Fibroblast of lung (primary cell): ENCODE measurements at places on chromosomes 3 and 15. TPM values are rescaled to one million over a fixed set of nuclear protein-coding genes. Genes with fewer than 3 reads are reported as not detected.

GRCh38 chr3:32457971-32458471 is 44.6 kb downstream of the CMTM6 start:
- no peak overlapping the region for H3K27ac ChIP-seq
- H3K4me1 ChIP-seq, result no peaks in the 10 kb centered on the region
- no peak overlapping the region for H3K4me3 ChIP-seq
- no peaks in the 10 kb centered on the region for H3K36me3 ChIP-seq
- no peak for DNase-seq
- H3K27me3 ChIP-seq, result no peaks in the 10 kb centered on the region

- peak; percentile 76 for DNase-seq
- no peaks in the 10 kb centered on the region for H3K27me3 ChIP-seq
- no peak overlapping the region for H3K27ac ChIP-seq
- no peak overlapping the region for H3K4me3 ChIP-seq
Observed at GRCh38 chr3:141482245-141482922, 4.4 kb upstream of the RASA2 start.

DNA sequence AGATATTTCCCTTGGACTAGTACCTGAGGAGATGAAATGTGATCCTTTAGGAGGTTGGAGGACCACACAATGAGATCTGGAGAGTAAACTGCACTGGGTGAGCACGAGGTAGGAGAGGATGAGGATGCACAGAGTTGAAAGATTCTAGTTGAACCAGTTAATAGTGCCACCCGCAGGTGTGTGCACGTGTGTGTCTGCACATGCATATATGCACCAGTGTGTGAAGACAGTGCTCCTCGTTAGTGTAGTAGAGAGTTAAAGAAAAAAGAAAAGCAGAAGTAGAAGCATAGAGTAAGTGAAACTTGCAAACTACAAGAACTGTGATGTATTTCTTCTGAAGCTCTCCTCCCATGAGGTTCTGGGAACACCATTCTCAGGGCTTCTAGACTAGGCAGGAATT is 8.4 kb downstream of the MED12L start:
- no peaks in the 10 kb centered on the region for H3K4me1 ChIP-seq
- H3K27ac ChIP-seq, result no peak overlapping the region
- no peaks in the 10 kb centered on the region for H3K27me3 ChIP-seq
- no peak overlapping the region for H3K4me3 ChIP-seq
- no peaks in the 10 kb centered on the region for H3K36me3 ChIP-seq

- H3K27ac ChIP-seq, result peak overlapping the region; percentile 49
- no peaks in the 10 kb centered on the region for H3K36me3 ChIP-seq
- no peak overlapping the region for H3K4me3 ChIP-seq
- no peaks in the 10 kb centered on the region for H3K27me3 ChIP-seq
- DNase-seq, result peak; percentile 99
Observed at GRCh38 chr3:188796122-188796631, 375.6 kb upstream of the TPRG1 start.

GRCh38 chr3:135490219-135490915 is 475.2 kb upstream of the PPP2R3A start:
- DNase-seq, result no peak
- H3K4me1 ChIP-seq, result no peaks in the 10 kb centered on the region
- H3K36me3 ChIP-seq, result no peaks in the 10 kb centered on the region
- H3K27me3 ChIP-seq, result no peaks in the 10 kb centered on the region

- DNase-seq, result peak; percentile 85
- no peaks in the 10 kb centered on the region for H3K4me1 ChIP-seq
- no peaks in the 10 kb centered on the region for H3K36me3 ChIP-seq
- no peaks in the 10 kb centered on the region for H3K27me3 ChIP-seq
Observed at GRCh38 chr3:143121241-143122088, 1.9 kb downstream of the CHST2 start.

DNA sequence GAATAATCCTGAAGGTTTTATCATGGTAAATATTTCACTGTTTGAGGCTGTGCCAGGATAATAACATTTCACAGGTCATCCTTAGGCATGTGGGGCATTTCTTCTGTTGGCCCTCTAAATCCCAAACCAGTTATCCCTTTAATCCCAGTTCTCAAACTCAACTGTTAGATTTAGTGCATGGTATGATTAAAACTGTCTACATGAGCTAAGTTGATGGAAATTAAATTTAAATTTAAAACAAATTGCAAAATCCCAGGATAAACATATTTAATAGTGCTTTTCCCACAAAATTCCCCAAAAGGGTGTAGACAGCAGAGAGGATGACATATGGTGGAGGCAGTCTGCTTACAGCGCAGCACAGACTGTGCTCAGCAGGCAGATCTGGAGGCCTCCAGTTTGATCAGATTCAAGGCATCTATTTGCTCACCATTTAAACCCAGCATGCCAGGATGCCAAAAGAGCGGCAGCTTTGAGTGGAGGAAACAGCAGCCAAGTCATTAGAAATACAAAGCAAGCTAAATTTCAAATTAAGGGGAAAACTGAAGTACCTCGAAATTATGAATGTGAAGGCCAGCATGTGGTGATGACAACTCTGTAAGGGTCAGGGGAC is 325.8 kb downstream of the KCNH8 start:
- H3K36me3 ChIP-seq, result no peaks in the 10 kb centered on the region
- H3K27ac ChIP-seq, result no peak overlapping the region
- H3K4me1 ChIP-seq, result no peaks in the 10 kb centered on the region

DNA sequence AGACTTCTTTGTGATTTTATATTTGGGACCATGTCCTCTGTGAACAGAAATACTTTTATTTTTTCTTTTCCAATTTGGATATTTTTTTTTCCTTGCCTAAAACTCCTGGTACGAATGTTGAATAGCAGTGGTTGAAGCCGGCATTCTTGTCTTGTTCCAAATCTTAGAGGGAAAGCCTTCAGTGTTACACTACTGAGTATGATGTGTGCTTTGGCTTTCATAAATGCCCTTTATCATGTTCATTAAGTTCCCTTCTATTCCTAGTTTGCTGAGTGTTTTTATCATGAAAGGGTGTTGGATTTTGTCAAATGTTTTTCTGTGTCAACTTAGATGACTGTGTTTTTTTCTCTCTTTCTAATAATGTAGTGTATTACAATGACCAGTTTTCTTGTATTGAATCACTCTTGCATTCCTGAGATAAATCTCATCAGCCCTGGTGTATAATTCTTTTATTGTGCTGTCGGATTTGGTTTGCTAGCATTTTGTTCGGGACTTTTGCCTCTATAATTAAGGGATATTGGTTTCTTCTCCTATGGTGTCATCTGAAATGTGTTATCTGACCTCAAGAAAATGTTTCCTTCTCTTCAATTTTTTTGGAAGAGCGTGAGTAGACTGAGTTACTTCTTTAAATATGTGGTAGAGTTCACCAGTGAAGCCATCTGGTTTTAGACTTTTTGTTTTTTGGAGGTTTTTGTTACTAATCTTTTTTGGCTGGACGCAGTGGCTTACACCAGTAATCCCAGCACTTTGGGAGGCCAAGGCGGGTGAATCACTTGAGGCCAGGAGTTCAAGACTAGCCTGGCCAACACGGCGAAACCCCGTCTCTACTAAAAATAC is 33.3 kb downstream of the MAP1A start:
- H3K4me1 ChIP-seq, result no peaks in the 10 kb centered on the region
- no peak for DNase-seq
- no peaks in the 10 kb centered on the region for H3K36me3 ChIP-seq
- no peaks in the 10 kb centered on the region for H3K27me3 ChIP-seq
- no peak overlapping the region for H3K4me3 ChIP-seq

DNA sequence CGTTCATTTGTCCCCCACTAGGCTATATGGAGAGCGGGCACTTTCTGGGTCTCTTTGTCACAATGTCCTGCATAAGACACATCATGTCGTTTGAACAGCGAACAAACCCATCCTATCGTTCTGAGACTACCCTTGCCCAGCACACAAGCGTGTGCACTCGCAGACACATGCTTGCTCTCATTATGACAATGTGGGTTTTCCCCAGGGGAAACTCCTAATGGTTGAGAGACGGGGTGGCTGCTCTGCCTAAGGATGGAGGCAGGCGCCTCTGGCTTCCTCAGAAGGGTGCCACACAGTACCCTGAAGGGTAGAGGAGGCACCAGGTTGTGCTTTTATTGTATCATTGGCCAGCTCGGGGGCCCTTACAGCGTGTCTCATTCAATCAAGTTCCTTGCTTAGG is 51.0 kb upstream of the MYZAP start:
- H3K4me3 ChIP-seq, result no peak overlapping the region
- H3K27ac ChIP-seq, result no peak overlapping the region
- no peaks in the 10 kb centered on the region for H3K4me1 ChIP-seq
- peaks cover 4% of the 10 kb centered on the region for H3K27me3 ChIP-seq
- H3K36me3 ChIP-seq, result no peaks in the 10 kb centered on the region

DNA sequence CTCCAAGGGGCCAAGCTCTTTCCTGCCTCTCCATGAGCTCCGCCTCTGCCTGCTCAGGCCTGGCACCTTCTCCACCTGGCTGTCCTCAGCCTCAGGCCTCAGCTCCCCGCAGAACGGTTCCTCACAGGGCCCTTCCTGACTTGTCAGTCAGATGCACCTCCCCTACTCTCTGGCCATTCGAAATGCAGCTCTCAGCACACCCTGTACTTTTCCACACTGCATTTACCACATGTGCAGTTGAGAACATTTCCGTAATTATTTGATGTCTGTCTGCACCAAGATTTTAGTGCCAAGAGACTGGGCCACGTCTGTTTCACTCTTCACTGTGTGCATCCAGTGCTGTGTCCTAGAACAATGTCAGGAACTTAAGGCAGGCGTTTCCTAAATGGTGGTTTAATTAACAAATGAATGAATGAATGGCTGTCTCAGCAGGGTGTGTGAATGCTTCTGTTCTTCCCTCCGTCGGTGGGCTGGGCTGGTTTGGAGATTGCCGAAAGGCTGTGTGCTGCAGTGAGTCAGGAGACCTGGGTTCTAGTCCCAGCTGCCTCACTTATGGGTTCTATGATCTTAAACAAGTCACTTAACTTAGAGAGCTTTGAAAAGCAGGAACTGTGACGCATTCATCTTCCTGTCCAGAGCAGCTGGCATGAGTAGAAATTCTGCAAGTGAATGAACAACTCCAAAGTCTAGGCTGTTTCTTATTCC is 5.4 kb downstream of the MUC4 start:
- peaks cover 19% of the 10 kb centered on the region for H3K27me3 ChIP-seq
- no peaks in the 10 kb centered on the region for H3K36me3 ChIP-seq
- DNase-seq, result no peak
- no peak overlapping the region for H3K4me3 ChIP-seq

DNA sequence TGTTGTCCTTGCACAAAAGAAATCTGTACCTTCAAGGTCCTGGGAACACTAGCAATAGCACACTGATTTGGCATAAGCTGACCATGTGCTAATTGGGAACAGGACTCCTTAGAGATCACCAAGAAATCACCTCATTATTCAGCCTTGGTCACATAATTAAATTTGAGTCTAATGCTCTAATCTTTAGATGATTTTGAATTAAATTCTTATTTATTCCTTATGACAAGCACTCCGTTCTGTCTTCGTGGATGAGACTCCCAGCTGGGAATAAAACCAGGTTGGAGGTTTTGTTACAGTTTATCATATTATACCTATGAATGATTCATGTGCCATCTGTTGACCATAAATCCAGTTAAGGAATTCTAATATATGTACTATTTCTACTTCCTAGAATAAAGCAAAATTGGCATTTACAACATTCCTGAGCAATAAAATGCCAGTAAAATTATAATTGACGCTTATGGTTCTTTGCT is 162.2 kb downstream of the MYRIP start:
- H3K4me1 ChIP-seq, result no peaks in the 10 kb centered on the region
- H3K27me3 ChIP-seq, result no peaks in the 10 kb centered on the region
- H3K27ac ChIP-seq, result no peak overlapping the region
- DNase-seq, result no peak

DNA sequence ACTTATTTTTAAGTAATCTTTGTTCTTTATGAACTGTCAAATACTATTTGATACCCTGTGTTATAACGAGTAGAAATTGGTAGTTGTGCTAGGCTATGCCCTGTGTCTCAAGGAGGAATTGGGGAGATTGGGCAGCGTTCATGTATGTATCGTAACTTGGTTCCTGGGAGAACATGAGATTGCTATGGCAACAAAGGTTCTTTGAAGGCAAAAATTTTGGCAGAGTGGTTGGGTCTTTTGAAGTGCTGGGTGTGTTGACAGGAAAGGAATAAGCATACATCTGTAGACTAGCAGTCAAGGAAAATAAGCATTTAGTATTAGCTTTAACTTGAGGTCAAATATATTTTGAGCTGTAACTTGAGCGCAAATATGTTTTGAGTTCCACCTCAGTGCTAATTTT is 45.3 kb downstream of the TCF12 start:
- H3K27ac ChIP-seq, result no peak overlapping the region
- H3K4me1 ChIP-seq, result no peaks in the 10 kb centered on the region
- DNase-seq, result peak; percentile 34
- no peaks in the 10 kb centered on the region for H3K27me3 ChIP-seq

DNA sequence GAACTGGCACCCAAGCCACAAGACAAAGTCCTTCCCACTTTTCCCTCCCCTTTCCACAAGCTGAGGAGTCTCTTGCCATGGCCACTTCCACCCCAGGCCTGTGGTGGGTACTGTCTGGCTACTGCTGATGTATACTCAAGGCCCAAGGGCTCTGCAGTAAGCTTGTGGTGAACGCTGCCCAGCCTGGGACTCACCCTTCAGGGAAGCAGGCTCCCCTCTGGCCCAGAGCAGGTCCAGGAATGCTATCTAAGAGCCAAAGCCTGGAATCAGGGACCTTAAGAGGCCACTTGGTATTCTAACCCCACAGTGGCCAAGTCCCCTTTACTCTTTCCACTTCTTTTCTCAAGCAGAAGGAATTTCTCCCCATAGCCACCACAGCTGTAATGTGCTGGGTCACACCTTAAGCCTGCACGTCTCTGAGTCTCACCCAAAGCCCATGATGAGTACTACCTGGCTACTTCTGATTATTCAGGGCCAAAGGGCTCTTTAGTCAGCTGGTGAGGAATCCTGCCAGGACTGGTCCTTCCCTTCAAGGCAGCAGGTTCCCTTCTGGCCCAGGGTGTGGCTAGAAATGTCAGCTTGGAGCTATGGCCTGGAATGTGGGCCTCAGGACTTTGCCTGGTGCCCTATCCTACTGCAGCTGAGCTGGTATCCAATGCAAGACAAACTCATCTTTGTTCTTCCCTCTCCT is 4.0 kb downstream of the PATL2 start:
- H3K4me3 ChIP-seq, result no peak overlapping the region
- H3K27ac ChIP-seq, result no peak overlapping the region
- no peaks in the 10 kb centered on the region for H3K27me3 ChIP-seq

DNA sequence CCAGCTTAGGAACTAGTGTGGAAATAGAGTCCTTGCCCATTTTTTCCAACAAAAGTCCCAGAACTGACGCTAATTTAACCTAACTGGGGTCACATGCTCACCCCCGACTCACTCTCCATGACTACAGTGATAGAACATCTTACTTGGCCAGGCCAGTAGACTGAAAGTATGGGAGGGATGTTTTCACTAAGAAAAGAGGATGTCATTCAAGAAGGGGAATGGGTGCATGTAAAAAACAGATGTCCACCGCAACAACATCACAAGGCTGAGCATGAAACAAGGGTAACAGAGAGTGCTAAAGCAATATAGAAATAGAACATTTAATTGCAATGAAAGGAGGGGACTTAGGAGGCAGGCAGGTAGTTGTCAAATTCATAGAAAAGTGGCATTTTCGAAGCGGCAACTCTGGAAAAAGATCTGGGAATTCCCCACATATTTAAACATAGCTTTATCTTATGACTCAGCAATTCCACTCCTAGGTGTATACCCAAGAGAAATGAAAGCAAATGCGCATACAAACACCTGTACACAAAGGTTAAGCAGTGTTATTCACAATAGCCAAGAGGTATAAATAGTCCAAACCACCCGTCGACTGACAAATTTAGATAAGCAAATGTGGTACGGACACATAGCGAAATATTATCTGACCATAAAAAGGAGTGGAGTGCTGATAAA is 41.1 kb upstream of the UBE2E2 start:
- H3K27ac ChIP-seq, result no peak overlapping the region
- H3K27me3 ChIP-seq, result no peaks in the 10 kb centered on the region
- DNase-seq, result no peak
- H3K4me3 ChIP-seq, result no peak overlapping the region

Gene VPS18
- 15.5 and 21.3 TPM in 2 replicates for polyA plus RNA-seq

Gene FHIT
- 0.40 and 0.79 TPM in 2 replicates for polyA plus RNA-seq

Gene DCLK3
- not detected in 2 replicates for polyA plus RNA-seq

Gene P2RY14
- polyA plus RNA-seq, result 0.09 and 0.26 TPM in 2 replicates

Gene IGDCC3
- 0.15 TPM in 1 of 2 replicates, not detected in the other for polyA plus RNA-seq
